Thymus (tissue), 14 donors: ENCODE measurements at places on chromosomes 3 and 15. TPM values are rescaled to one million over a fixed set of nuclear protein-coding genes. Genes with fewer than 3 reads are reported as not detected.

The MEX3B gene
- total RNA-seq: 4.1 TPM

The ITIH3 gene
- 0.24 TPM for total RNA-seq

The MAP6D1 gene
- total RNA-seq: 4.8 TPM

The WDR72 gene
- 0.28 TPM for total RNA-seq

The SLC9C1 gene
- 0.94 TPM for total RNA-seq

The ACAN gene
- total RNA-seq: 0.28 TPM
